NCI-H526 treated with DMSO at 0.1 percent for 48 hours (cell line): ENCODE measurements at places on chromosomes 5 and 9.

- DNase-seq: no peak
Observed at GRCh38 chr9:97309260-97309659, 1.8 kb downstream of the CCDC180 start.

DNA sequence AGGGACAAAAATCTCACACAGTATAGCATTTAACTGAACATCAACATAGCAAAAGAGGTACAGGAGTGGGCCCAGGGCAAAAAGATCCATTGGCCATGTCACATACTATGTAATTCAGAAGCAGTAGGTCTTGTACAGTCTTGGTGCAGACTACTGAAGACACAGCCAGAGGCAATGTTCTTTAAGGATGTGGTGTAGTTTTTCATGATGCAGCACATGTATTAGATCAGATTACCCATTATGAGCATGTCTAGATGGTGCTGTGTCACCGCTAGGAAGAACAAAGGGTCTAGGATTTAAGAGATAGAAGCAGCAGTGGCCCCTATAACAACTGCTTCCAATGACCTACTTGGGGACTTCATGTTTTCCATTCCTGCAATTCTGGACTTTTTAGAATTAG lies 610.4 kb upstream of the MEF2C start:
- DNase-seq: no peak

DNA sequence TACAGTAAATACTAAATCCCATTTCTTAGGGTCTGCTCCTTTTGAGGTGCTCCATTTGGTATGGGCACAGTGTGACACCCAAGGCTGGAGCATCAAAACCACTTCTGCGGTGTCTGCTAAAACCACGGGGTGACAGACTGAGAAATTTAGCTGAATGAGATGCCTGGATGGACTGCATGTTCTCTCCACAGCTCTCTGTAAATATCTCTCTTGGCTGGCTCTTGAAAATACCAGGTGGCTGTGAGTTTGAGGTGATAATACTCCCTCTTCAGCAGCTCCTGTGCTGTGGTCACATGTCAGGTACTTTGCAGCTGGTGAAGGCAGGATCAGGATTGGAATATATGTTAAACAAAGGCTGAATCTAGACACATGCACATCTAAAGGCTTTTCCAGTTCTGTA lies 93.7 kb upstream of the SIMC1 start:
- no peak for DNase-seq

DNA sequence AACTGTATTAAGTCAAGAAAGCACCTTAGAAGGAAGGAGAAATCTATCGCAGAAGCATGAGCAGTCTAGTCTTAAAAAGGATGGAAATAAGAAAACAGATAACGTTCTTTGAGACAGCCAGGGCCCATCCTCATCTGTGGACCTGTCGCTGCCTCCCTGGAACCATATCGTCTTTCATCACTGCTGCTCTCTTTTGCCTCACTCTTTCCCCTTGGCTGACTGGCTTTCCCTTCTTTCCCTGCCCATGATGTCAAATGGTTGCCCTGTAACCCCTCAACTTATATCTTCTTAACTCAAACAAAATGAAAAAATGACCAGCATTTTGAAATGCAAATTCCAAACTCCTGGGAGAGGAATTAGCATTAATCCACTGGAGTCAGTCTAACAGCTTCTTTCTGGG lies 299.8 kb downstream of the GABRB2 start:
- DNase-seq: no peak

GRCh38 chr5:135718651-135719050 lies 115.8 kb upstream of the SLC25A48 start:
- DNase-seq: no peak

DNA sequence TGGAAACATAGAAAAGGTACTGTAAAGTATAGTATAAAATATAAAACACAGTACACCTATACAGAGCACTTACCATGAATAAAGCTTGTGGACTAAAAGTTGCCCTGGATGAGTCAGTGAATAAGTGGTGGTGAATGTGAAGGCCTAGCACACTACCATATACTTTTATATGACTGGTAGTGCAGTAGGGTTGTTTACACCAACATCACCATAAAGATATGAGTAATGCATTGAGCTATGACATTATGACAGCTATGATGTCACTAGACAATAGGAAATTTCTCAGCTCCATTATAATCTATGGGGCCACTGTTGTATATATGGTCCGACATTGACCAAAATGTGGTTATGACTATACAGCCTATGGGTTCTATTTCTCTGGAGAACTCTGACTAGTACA lies 291.8 kb upstream of the ACTBL2 start:
- DNase-seq: no peak

- no peak for DNase-seq
Observed at GRCh38 chr5:32711362-32711680, 200 bp downstream of the NPR3 start.

DNA sequence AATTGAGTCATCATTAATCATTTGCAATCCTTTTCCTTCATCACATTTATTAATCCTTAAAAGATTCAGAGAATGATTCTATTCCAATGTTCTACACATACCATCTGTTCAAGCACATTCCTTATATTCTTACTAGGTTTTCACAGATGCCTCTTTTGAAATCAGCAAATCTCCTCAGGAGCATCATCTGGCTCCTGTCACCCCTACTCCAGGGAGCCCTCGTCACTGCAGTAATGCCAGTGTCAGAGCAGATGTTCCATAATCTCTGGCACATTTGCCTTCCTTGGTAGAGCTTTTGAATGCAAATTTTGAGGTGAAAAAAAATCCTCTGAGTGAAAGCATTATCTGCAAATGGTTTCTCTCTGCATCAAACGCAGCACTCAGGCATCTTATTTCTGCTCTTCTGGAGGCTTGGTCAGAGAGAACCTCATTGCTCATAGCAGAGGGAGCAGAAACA lies 7.6 kb upstream of the KCNV2 start:
- peak; percentile 65 for DNase-seq
